ENCODE measurements at places on chromosomes 2 and 18.

- no peak for DNase-seq
Observed at GRCh38 chr2:172702451-172702850, 33.2 kb upstream of the RAPGEF4 start.

DNA sequence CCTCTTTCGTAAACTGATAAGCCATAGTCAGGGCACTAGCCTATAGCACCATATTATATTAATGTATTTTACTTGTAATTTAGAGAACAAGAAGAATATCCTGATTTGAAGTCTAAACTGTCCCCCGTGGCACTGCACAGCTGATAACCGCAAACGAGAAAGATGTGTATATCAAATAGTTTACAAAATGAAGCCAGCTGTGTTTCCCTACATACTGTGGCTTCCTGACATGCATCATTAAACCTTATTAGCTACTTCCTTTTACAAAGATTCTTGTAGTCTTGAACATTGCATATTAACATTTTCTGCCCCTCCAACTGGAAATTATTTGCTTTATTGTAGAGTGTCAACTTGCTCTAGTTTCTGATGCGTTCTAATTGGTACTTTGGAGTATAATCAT is 153.5 kb upstream of the NFATC1 start:
- DNase-seq = no peak

DNA sequence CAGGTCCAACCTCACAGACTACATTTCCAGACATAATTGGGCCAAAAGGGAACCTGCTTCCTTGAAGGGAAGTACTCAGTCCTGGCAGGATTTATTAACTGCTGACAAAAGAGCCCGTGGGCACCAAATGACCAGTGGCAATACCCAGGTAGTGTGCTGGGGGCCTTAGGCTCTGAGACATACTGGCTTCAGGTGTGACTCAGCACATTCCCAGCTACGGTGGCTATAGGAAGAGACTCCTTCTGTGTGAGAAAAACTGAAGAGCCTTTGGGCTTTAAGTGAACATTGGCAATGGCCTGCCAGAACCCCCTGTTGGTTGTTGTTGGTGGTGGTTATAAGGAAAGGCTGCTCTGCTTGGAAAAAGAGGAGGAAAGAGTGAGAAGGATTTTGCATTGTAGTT is 401.8 kb downstream of the KCNJ3 start:
- no peak for DNase-seq

GRCh38 chr2:176079831-176080539 is 3.8 kb downstream of the EVX2 start:
- DNase-seq = no peak

DNA sequence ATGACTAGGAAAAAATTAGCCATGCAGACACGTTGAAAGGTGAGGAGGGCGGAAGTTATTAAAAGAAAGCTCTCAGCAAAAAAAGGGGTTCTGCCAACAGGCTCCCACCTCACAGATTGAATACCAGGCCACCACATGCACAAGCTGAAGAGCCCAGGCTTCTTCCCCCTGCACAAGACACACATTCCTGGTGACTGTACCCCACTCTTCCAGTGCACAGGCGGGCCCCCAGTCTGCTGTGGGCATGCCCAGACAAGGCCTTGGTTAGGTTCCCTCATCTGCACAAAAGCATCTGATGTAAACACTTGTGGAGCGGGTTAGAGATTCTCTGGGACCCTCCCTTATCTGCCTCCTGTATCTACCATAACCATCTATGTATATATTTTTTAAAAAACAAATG is 81.7 kb downstream of the AGPS start:
- no peak for DNase-seq
